Sigmoid colon (tissue), 7 donors: ENCODE measurements at places on chromosomes 4 and X.
A peak's percentile ranks its signal among the peaks of the same experiment; 100 is the strongest.

- no peak for DNase-seq
Measured at GRCh38 chr4:47650584-47651130, 165.6 kb downstream of the ATP10D start.

DNA sequence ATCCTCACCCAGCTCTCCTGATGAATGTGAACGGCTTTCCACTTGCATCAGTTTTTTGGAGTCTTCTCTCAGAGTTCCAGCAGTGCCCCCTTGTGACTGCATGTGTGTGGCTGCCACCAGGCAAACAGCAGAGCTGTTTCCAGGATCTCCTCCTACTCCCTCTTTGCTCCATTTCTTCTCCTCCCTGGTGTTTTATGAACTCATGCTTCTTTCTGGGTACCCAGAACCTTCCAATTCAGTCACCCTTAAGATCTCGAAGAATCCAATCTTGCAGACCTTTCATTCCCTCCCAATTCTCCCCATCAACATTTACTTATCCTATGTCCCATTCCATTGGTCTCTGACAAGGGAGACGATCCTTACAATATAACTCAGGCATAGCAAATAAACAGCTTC lies 6.8 kb upstream of the TCEANC start:
- DNase-seq: peak; percentile 73

DNA sequence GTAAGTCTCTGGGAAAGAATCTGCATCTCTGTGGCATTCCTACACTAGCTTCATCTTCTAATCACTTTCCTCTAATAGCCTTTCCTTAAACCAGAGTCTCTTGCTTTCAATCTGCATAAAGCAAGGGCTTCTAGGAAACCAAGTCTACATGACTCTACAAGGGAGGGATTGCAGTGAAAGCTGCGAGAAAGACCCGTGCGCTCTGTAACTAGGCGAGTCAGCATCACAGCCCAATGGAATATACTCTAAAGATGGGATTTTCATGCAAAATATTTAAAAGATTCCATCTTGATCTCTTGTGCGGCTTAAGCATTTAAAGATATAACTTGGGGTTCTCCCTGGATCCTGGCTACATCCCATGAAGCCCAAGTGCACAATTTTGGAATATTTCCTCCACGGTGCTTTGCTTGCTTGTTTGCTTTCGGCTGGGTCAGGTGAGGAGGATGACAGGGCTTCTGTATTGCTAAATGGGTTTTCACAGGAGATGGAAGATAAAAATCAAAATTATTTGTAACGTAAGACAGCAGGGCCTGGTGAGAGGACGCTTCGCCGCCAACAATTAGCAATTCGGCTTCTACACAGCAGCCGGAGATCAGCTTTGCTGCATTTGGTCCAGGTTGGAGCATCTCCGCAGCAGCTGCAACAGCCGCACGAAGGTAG lies 687 bp upstream of the GRIA2 start:
- no peak for DNase-seq

- DNase-seq: no peak
Measured at GRCh38 chr4:19285146-19285545, 966.6 kb upstream of the SLIT2 start.

DNA sequence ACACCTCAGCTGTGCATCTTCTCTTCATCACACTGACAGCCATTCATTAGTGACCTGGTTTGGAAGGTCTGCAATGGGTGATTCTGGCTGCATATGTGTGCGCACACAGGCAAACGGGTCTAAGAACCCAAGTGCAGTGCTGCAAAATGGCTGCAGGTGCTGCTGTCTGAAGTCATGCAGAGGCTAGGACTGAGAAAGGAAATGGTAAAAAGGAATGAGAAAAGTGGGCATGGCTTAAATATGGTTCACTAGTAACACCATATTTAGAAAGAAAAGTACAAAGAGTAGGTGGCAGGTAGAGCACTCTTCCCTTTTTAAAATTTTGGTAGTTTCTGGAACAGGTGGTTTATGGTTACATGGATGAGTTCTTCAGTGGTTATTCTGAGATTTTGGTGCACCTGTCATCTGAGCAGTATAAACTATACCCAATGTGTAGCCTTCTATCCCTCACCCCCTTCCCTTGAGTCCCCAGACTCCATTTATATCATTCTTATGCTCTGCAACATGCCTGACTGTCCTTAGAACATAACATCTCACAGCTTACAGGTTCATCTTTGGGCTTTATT lies 78.4 kb downstream of the CCNG2 start:
- DNase-seq: no peak

DNA sequence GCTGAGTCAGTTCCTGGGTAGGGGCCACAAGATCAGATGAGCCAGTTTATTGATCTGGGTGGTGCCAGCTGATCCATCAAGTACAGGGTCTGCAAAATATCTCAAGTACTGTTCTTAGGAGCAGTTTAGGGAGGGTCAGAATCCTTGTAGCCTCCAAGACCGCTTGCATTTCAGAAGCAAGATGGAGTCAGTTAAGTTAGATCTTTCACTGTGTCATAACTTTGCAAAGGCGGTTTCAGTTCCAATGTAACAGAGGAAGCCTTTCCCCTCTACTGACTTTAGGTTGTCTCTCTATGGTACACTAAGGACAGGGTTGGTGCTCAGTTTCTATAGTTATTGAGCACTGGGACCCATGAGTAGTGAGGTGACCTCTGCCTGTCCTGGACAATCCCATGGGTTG lies 127.3 kb upstream of the WDR1 start:
- no peak for DNase-seq

DNA sequence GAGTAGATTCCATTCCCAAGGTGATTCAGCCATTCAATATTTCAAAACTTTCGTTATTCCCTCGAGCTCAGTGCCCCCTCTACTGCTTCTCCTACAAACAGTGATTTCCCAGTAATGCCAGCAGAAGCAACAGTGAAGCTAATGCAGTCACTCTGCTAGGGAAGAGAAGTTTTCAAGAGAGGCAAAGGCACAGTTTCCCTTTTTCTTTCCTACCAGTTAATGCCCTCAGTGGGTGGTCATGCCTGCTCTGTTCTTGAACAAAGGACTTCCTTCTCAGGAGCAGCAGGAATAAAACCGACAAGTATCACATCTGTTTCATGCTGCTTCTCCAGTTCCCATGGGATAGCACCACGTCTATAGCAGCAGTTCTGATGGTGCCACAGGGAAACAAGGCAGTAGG lies 317.2 kb downstream of the TENM3 start:
- no peak for DNase-seq

GRCh38 chrX:66164470-66164869 lies 423 bp downstream of the HEPH start:
- no peak for DNase-seq

DNA sequence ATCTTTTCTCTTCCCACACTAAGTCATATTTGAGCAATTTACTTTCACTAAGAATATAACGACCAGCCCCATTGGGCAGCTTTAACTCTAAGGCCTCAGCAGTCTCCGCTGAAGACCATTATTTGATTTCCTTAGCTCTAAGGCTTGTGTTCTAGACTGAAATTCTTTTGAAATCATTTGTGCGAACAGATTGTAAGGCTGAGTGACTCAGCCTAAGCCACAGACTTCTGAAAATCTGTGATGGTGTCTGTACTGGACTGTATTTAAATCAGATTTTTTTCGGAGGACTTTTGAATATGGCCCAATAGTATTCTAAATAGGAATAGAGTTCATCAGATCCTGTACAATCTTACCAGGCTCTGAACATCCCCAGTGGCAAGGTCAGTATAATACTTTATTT lies 150.3 kb upstream of the TECRL start:
- DNase-seq: no peak

- DNase-seq: no peak
Measured at GRCh38 chr4:147794314-147794680, 62.4 kb downstream of the ARHGAP10 start.

DNA sequence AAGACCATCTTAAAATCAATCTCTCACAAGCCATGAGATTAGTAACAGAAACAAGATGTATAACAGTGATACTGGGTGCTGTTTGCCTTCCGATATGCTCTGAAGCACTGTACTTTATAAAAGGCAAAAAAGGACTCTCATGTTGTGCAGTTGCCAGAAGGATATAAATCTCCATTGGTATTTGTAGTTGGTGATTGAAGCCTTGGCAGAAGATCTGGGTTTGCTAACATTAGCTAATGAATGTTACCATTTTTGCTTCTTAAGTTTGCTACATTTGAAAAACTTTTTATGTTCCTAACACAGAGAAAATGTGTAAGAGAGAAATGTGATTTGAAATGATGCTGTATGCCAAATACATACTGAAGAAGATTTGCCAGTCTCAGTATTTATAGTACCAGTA lies 44.4 kb downstream of the RAP1GDS1 start:
- no peak for DNase-seq

- no peak for DNase-seq
Measured at GRCh38 chrX:11530621-11531020, 135.1 kb downstream of the ARHGAP6 start.
